Stimulated activated CD4-positive, alpha-beta T cell treated with anti-CD3 and anti-CD28 coated beads, Interleukin-1b, Interleukin-23, amount 100 ng/mL, for 1 hour (primary cell): ENCODE measurements at places on chromosomes 5 and 9.

GRCh38 chr5:157997991-157998504, 139.1 kb upstream of the CLINT1 start:
- DNase-seq, result no peak

GRCh38 chr5:31880449-31880848, 241.5 kb downstream of the PDZD2 start:
- no peak for DNase-seq

DNA sequence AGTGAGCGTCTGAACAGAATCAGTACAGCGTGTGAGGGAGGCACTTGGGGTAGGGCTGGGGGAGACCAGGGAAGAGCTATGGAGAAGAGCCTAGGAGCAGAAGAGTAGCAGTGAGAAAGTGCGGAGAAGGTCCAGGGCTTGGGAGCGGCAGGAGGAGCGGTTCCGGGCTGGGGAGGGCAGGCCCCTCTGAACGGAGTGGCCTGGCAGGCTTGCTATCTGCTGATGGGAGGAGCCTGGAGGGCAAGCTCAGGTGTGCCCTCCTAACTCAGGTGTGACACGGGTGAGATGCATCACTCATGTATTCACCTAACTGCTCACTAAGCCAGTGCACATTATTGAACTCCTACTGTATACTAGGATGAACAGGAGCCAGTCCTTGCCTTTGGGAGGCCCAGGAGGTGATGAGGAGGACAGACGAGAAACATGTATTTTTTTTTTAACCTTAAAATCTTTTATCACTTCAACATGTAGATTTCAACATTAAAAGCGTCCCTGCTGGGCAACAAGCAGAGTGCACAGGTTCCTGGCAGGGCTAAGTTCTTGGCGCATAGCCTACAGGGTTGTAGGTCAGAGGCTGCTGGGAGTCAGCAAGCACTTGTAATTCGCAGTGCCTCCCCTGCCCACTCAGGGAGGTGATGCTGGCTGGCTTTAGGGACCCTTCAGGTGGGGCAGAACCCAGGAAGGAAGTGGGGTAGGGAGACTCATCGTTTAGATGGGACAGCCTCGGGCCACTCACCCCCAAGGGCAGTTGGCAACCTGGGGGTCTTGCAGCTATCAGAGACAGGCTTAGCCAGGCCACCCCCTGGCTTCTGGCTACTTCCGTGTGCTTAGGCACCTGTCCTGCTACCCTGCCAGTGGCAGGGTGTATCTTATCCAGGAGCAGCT, 55.5 kb downstream of the TMOD1 start:
- no peak for DNase-seq

- no peak for DNase-seq
Observed at GRCh38 chr5:176916337-176916736, 17.2 kb upstream of the HK3 start.

GRCh38 chr5:169417676-169418075, 116.7 kb upstream of the SLIT3 start:
- no peak for DNase-seq

DNA sequence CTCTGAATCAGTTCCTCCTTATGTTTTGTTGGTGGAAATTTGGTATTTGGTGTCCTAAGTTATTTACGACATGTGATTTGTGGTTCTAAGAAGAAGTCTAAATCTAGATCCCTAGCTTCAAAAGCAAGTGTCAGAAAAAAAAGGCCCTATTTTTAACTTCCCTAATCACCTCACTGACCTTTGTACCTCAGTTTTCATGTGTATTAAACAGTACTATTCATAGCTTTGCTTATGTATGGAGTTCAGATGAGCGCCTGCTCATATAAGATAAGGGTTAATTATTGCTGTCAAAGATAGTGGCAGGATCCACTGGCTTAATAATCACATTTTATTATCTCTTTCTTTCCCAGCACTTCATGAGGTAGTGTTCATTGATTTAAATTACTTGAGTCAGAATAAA, 318.2 kb downstream of the PARP8 start:
- no peak for DNase-seq

DNA sequence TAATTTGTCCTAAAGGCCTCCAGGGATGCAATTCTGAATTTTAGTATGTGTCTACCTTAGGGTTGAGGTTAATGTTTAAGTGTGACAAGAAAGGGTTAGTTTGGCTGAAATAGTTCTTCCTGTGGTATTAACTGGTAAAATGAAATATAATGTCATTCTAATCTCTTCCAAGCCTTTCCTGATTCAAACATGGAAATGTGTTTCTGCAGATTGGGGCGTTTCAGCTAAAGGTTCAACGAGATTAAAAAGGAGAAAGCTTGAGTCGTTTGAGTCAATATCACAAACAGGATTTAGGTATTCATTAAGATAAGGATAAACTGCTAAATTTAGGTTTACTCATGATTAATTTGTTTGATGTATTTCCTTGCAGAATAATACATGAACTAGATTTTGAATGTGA, 34.4 kb upstream of the ALDOB start:
- DNase-seq, result no peak

GRCh38 chr5:6812800-6813731, 99.8 kb downstream of the TENT4A start:
- no peak for DNase-seq

DNA sequence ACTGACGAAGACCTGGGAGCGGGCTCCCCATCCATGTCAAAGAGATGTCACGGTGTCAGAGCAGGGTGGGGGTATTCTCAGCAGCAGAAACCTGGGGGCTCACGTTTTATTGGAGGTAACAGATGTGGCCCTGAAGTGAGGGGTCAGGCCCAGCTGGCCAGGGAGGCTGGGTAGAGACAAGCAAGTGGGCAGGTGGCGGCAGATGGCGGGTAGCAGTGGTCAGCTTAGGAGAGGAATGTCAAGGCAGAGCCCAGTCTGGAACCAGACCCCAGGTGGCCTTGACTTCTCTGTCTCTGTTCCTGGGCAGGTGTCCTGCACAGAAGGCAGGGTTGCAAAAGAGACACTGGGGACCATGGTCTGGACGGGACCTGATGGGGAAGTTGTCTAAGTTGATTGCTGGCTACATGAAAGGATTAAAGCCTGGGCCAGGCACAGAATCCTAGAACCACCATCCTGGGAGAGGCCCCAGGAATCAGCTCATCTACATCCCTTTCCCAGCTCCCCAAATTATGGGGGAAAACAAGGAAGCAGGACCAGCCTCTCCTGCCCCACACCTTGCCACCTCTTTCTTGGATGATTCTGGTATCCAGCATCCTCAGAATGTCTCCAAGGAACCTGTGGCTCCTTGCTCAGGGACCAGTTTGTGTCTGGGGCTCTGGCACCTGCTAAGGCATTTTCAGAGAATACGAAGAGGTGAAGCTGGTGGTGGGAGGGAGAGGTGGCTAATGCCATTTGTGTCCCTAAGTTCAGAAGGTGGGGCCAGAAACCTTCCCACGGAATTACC, 72.5 kb downstream of the AMBP start:
- DNase-seq, result no peak

DNA sequence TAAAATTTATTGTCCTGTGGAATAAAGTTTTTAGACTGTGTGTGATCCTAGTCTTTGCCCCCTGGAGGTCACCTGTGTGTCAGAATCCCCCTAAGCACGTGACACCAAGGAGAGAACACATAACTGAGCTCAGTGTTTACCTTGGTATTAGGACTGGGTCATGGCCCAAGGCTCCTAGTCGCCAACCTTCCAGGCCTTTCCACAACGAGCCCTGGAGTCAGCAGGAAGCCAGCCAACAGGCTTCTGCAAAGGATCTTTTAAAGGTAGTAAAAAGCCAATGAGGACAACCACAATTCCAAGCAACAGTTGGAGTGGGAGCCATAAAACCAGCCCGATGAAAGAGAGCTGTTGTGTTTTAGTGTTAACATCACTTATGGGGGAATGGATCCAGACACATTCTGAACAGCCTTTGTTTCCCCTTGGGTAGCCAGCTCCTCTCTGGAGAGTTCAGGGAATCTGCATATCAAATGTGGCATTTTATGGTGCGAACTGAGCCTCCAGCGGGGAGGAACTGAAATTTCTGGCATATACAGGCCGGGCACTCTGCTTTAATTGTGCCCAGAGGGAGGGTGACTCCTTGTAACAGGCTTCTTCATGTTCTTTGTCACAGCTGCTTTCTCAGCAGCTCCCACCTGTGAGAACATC, 239.9 kb downstream of the FSTL4 start:
- DNase-seq, result no peak

DNA sequence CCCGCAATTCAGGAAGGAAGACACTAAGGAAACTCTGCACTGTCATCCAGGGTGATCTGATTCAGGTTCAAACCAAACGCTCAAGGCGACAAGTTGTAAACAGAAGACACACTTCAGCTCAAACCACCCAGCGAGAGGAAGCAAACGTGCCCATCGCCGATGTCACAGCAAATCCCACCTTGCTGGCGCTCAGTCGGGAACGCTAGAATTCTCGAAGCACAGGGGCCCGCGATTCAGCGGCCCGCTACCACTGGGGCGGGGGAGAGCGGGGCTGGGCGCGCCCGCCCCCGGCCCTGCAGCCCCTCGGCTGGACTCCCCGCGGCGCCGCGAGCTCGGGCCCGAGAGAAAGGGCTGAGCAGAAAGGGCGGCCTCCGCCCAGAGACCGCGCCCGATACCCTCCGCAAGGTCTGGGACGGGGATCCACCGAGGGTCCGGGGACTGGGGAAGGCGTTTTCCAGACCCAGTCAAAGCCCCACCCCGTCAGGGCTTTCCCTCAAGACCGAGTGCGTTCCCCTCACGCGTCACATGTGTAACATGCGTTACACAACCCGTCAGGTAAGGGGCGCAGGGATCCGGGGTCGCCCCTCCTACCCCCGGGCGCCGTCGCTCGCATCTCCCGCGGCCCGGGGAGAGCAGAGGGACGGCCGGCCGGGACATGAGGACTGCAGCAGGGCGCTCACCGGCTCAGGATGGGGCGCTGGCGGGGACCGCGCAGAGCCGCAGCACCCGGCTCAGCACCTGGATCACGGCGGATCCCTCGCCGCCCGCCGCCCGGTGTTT, 469 bp downstream of the AGTPBP1 start:
- DNase-seq, result peak; percentile 17

DNA sequence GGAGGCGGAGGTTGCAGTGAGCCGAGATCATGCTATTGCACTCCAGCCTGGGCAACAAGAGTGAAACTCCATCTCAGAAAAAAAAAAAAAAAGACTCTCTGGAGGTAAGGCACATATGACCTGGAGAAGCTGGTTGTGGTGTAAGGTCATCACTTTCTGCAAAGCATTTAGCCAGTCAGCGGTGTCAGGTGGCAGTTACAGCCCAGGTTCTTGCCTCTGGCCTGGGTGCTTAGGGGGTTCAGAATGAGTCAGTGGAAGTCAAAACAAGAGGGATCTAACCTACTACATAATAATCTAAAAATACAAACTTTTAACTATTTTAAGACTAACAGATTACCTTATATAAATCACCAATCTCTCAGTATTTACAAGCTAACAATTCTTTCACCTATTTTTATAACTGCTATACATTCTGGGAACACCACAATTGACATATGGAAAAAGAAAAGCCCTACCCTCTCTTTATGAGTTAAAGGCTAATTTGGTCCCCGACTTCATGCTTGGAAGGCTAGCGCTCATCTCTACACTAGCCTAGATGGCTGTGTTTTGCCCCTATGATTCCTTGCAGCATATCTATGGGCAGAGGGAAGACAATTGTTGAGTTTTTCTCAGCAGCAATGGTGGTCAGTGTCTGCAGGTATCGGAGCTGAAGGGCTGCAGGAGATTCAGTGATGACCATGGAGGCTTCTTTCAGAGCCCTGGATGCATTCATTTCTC, 29.2 kb downstream of the STOM start:
- no peak for DNase-seq

DNA sequence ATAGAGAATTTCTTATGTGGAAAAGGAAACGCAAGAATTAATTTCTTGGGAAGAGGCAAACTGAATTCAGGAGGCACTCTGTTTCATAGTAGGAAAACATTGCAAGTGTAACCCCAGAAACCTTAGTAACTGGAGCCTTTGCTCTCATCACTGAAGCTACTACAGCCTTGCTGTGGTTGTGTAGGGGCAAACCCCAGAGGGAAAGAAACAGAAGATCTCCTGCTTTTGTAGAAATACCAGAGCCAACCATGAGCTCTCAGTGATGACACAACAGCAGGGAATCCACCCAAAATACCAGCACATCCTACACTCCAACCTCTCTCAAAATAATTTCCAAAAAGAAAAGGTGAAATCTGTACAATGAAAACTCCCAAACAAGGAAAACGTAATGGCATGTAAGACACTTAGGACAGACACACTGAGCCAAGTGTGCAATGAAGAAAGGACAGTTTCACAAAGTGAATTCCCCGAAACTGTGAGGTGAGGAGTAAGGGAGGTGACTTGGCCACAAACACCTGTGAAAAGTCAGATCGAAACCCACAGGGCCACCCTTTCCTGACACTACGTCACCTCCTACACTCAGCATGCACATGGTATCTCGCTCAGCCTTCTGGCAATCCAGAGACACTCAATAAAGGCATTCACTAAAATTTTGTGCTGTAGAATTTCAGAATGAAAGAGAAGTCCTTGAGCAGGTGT, 8.5 kb upstream of the ACSL6 start:
- peak; percentile 34 for DNase-seq

- no peak for DNase-seq
Observed at GRCh38 chr5:43780586-43780985, 177.6 kb downstream of the NNT start.

DNA sequence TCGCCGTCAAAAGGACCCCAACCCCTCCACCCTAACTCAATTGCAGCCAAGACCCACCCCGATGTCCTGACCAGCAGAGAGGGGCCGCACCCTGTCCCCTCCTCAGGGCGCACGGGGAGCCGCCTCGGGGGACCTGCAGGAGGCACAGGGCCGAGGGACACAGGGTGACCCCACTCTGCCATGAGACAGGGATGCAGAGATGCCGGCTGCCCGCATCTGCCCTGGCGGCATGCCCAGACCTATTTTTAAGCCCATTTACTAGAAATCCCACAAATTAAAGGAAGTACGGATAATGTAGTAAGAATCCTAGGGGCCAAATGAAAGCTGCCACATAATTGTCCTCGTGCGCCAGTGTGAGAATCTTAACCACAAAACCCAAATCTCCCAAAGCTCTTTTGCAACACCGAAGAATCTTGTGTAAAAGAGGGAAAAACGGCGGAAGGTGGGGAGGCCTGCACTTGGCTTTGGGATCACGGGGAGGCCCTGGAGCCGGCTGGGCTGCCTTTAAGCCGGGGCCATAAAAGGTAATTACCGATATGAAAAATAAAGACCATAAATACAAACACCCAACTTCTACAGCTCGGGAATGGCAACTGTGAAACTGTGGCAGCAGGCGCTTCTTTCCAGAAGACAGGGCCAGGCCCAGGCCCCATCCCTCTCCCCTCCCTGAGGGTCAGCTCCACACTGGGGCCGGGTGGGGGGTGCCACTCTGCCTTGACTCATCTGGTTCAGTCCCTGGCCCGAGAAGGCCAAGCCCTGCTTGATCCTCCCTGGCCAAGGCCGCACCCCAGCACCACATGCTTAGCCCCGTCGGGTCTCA, 35.0 kb downstream of the NACC2 start:
- no peak for DNase-seq

GRCh38 chr9:112224401-112225289, 49.5 kb upstream of the SUSD1 start:
- DNase-seq, result no peak

- no peak for DNase-seq
Observed at GRCh38 chr9:135582966-135583687, 21.6 kb downstream of the PAEP start.

DNA sequence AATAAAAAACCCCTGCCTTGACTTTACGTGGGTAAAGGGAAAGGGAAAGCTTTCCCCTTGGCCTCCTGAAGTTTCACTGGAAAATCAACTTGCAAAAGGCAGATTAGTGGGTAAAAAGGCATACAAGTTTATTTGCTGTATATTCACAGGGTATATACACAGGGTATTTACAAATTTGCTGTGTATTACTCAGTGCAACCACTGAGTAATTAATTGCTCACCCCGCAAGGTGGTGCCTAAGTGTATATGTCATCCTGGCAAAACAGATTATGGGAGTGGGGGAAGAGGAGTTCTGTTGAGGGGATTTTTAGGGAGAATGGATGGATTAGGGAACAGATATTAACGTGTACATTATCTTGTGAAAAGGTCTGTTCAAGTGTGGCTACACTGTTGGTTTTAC, 7.1 kb upstream of the RARS1 start:
- no peak for DNase-seq
